ENCODE measurements at places on chromosomes 6 and 20.
A peak's percentile ranks its signal among the peaks of the same experiment; 100 is the strongest.

- DNase-seq: peak; percentile 60
These were observed 354.1 kb upstream of the MAP3K7 start for GRCh38 chr6:90940812-90941481.

DNA sequence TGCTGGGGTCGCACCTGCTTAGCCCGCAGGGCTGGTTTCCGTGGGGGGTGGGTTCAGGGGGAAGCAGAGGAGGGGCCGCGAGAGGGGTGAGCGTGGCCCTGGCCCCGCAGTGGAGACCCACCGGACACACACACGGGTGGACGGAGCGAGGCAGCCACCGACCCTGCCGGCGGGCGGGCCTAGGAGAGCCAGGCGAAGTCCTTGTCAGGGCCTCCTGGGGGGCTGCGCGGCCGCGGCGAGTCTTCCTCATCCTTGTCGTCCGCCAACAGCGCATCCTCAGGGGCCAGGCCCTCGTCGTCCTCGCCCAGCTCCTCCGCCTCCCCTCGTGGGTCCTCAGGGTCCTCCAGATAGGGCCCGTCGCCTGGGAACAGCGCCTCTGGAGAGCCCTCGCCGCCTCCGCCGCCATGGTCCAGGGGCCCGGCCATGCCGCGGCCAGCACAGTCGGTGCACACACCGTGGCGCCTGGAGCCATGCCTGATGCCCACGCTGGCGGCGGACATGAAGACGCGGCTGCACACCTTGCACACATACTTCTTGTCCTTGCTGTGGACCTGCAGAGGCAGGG lies 7.3 kb downstream of the SLC2A4RG start:
- no peak for DNase-seq

GRCh38 chr6:98832284-98833056 lies 1.9 kb upstream of the POU3F2 start:
- peak; percentile 48 for DNase-seq

DNA sequence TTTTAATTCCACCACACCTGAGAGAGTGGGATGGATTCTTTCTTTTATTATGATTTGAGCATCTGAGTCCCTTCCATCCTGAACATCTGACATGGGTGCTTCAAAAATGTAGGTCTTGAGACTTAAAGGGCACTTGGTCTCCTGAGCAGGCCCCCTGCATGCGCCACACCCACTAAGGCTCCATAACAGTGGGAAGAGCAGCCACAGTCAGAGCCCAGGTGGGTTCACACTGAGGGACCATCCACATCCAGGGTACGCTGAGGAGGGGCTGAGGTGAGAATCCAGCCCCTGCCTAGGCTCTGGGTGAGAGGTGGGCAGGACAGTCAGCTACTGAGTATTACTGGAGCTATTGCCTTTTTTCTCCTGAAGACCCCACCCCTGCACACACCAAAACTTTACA lies 42.7 kb downstream of the HLA-A start:
- DNase-seq: no peak

DNA sequence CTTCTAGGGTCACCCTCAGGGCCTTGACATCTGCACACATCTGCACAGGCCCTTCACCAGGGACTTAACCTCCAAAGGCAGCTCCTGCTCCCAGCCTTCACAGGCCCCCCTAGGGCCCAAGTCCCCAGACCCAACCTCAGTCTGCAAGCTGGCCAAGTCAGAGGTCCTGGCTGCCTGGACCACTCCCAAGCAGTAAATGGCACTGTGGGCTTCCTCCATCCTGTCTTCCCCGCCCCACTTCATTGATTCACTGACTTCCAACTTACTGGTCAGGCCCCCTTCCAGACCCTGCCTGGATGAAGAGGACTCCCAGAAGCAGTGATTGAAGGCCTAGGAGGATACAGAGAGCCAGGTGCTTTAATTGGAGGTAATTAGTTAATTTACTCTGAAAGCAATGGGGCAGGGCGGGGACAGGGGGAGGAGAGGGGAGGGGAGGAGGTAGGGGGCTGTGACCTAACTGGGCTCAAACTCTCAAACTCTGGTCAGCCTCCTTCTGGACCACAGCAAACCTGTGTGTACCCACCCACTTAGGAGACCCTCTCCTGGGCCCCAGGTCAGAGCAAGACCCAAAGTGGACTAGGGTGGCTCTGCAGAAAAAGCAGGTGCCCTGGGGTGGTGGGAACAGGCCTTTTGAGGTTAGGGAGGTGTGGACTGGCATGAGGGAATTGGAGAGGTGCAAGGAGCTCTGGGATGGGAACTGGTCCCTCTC lies 51.5 kb downstream of the MRPL14 start:
- no peak for DNase-seq

DNA sequence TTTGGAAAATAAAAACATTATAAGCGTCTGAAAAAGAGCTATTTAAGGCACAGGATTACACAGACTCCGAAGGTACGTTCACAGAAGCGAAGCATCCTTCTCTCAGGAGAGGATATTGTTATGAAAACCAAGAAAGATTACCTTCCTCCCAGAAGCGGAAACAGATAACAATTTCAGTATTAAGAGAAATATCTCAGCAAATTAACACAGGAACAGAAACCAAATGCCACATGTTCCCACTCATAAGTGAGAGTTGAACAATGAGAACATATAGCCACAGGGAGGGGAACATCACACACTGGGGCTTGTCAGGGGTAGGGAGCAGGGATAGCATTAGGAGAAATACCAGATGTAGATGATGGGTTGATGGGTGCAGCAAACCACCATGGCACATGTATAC lies 109.7 kb downstream of the CDK19 start:
- no peak for DNase-seq

DNA sequence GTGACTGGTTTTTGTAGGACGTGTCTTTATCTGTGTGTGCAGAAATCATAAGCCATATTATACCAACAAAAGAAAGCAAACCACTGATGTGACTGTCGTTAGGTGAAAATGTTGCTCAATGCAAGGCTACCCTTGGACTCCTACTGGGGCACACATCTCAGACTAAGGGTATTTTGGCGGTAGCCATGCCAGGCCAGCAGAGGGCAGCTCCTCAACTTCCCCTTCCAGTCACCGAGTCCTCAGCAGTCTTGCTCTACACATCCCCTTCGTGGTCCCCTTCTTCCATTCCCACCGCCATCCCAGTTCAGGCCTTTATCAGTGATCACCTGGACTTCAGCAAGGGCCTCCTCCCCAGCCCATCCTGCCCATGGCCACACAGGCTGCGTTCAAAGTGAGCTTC lies 113.7 kb upstream of the GGTLC1 start:
- no peak for DNase-seq

DNA sequence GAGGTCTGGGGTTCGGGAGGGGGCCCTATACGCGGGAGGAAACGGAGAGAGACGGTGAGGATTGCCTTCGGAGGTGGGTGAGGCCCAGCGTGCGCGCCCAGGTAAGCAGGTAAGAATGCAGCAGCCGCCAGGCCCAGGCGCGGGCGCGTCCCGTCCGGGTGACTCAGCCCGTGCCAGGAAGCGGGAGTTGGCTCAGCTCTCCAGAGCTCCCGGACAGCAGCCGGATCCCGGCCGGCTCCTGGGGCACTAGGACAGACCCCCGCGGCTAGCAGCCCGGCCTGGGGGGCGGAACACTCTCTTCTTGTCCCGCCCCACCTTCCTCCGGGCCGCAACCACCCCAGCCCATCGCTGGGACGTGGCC lies 1.5 kb upstream of the MDFI start:
- DNase-seq: no peak

Measured in foreskin melanocyte (primary cell).